ENCODE measurements at places on chromosomes 1 and 21.

DNA sequence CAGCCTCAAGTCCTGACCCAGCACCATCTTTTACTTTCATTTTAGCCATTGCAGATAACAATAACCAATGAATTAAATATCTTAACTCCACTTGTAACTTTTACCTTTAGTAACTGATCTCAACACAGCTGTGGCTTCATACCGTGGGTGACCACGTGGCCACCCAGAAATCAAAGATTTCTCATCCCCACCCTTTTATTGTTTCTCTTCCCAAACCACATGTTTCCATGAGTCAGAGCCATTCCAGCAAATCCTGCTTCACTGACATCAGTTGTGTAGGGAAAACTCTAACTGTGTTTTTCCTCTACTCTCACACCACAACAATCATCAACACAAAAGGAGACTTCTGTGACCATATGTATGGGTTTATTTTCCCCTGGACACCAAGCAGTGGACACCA, 25.1 kb upstream of the BRDT start:
- no peaks in the 10 kb centered on the region for H3K4me1 ChIP-seq
- DNase-seq, result no peak
- no peak overlapping the region for H3K4me3 ChIP-seq
- no peaks in the 10 kb centered on the region for H3K36me3 ChIP-seq
- no peaks in the 10 kb centered on the region for H3K27me3 ChIP-seq

DNA sequence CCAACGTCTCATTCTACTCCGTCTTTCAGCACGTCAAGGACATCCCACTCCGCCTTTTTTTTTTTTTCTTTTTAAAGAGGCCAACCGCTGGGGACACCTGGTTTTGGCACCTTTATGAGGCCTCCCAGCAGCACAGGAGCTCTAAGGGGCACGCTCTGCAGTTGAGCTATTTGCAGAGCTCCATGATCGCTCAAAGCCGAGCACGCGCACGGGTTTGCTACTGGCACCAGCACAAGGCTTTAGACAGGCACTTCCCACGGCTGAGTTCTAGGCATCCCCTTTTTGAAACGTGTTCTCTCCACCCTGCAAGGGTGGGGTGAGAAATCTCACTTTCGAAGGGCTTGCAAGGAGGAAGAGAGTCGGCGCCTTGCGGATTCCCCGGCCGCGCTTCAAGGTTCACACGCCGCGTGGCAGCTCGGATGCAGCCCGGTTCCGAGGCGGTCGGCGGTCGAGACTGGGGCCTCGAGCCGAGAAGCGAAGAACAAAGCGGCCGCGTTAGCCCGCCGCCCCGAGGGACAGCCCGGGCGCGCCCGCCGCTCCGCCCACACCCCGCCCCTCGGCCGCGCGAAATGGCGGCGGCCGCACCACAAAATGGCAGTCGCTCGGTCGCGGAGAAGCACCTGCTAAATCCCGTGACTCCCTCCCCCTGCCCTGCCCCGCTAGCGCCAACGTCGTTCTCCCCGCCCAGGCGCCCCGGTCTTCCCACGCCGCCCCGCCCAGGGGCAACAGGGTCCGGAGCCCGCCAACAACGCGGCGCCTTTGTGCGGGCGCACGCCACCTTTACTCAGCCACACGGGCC, 12.9 kb upstream of the SPEN start:
- no peaks in the 10 kb centered on the region for H3K27me3 ChIP-seq
- H3K4me1 ChIP-seq, result peaks cover under 1% of the 10 kb centered on the region
- peak overlapping the region; percentile 92 for H3K4me3 ChIP-seq
- peak; percentile 90 for DNase-seq
- peaks cover 11% of the 10 kb centered on the region for H3K36me3 ChIP-seq

GRCh38 chr1:175978476-175978875, 228.6 kb downstream of the COP1 start:
- no peak overlapping the region for H3K4me3 ChIP-seq
- no peaks in the 10 kb centered on the region for H3K27me3 ChIP-seq
- no peaks in the 10 kb centered on the region for H3K4me1 ChIP-seq
- peaks cover 23% of the 10 kb centered on the region for H3K36me3 ChIP-seq
- no peak overlapping the region for H3K27ac ChIP-seq
- no peak for DNase-seq

- no peak for DNase-seq
- no peaks in the 10 kb centered on the region for H3K27me3 ChIP-seq
- no peaks in the 10 kb centered on the region for H3K4me1 ChIP-seq
- H3K36me3 ChIP-seq, result peaks cover 3% of the 10 kb centered on the region
- no peak overlapping the region for H3K4me3 ChIP-seq
Measured at GRCh38 chr1:115594600-115594999, 47.2 kb upstream of the VANGL1 start.

- no peaks in the 10 kb centered on the region for H3K4me1 ChIP-seq
- H3K36me3 ChIP-seq, result peaks cover 4% of the 10 kb centered on the region
- H3K4me3 ChIP-seq, result no peak overlapping the region
- no peak overlapping the region for H3K27ac ChIP-seq
- no peaks in the 10 kb centered on the region for H3K27me3 ChIP-seq
Measured at GRCh38 chr1:80659161-80659560, 1141.6 kb upstream of the ADGRL2 start.

All from H9 (cell line).